ENCODE measurements at places on chromosomes 5 and 9.

DNA sequence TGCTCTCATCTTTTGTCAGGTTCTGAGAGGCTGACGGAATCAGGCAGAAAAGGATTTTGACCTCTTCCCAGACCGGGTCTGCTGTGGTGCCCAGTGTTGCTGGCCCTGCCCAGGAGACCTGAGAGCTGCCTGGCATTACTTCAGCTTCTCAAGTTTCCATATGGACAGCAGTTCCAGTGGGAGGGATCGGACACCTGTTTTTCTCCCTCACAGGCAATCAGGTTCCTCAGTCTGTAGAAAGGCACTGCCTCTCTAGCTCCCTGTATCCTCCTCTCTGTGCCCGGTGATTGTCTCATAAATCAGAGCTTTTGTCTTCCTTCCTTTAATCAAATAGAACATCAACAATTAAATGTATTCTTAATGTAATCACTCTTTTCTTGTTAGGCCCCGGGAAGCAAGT lies 198.7 kb downstream of the SEMA6A start:
- DNase-seq: no peak

DNA sequence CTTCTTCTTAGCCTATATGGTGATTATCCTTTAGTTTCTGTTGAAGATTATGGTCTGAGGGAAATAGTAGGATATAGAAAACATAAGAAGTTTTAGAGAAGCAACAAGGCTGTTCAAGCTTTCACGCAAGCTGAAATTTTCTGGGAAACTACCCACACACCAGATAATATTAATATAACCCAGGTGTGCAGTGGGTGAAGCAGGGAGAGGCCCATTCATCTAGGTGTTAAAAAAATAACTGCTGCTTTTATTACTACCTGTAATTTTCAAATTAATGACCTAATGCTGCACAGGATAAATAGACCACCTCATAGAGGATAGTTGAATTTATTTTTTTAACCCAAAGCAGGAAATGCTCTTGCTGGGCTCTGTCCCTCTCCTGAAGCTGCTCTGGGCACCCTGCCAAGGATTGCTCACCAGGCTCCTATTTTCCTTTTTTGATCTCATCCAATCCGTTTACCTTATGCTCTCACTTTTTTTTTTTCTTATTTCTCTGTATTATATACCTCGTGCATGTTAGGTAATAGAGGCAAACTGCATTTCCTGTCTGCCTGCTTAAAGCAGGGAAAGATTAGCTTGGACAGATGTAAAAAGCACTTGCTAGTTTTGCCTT lies 124.3 kb upstream of the SLC12A2 start:
- no peak for DNase-seq

- DNase-seq: peak; percentile 69
Observed at GRCh38 chr5:158382473-158382872, 523.5 kb upstream of the CLINT1 start.

DNA sequence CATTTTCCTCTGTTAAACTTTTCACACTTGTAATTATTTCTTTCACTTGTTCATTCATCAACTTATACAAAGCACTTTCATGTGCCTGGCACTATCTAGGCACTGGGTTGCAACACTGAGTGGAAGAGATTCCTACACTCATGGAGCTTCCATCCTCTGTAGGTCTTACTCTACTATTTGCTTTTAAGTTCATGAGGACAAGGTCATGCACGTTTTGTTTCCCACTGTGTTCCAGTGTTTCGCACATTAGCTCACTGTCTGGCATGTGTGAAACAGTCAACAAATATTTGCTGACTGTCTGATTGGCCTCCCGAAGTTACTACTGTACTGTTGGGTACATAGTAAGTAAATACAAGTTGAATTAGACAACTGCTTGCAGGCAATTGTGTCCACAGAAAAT lies 87.9 kb upstream of the IFNK start:
- no peak for DNase-seq

DNA sequence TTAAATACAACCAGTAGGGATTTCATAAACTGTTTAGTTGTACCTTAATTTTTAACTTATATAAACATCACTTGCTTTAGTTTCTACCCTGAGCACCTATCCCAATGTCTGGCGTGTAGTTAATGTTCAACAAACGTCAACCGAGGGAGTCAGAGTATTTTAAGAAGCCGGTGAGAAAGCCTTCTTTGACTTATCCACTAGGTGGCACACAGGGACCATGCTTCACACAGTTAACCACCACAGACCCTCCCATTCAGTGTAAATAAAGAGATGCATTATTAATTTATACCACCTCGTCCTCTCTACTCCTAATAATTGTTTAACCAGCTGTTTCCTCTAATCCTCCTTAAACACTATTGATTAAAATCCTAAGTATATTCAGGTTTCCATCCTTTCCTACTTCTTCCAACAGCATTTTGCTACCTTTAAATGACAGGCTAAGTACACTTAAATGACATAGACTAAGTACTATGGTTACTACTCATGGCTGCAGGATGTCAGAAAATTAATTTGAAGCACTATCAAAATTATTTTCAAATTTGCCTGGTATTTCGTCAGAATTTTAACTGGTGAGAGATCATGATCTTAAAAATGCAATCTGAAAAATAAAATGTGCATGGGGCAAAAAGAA lies 2.3 kb downstream of the HAPLN1 start:
- DNase-seq: peak; percentile 61

DNA sequence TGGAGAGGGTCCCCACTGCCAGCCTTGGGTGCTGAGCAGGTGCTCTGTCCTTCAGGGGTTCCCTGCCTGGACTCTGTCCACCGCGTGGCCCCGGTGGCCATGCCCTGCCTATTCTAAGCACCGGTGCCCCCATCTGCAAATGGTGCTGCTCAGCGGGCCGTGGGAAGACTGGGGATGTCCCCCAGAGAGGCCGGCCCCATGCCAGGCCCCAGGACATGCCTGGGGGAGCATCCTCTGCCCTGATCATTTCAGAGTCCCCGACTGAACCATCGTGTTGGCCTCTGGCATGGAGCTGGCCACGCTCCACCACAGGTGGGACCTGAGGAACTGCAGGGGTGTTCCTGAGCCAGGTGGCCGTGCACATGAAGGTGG lies 64.7 kb downstream of the RXRA start:
- no peak for DNase-seq

DNA sequence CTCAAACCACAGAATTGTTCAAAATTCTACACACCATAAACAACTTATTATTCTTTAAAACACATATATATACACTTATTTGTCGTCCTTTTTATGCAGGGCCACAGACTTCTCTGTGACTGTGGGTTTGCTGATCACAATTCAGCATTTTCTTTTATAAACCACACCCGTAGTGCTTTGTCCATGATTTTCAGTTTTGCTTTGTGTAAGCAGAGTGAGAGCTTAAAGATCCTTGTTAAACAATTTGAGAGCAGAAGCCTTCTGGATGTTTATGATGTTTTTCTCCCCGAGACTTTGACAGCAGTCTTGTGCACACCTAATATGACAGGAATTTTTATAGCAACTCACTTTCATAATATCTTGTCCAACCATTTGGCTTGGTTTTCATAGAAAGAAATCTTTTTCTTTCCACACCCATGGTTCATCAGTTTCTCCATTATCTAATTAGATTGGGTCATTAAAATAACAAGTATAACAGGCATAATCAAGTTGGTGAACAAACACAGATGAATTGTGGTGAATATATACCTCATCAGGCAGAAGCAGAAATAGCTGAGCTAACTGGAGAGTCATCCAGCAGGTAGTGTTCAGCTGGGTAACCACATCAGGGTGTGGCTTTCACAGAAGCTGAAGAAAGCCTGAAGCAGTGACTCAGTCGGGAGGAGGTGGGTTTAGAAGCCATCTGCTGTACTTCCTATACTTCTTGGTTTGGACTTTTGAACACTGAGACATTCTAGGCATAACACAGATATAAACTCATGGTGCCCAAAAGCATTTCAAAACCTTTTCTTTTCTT lies 232.8 kb downstream of the DOCK8 start:
- peak; percentile 87 for DNase-seq

DNA sequence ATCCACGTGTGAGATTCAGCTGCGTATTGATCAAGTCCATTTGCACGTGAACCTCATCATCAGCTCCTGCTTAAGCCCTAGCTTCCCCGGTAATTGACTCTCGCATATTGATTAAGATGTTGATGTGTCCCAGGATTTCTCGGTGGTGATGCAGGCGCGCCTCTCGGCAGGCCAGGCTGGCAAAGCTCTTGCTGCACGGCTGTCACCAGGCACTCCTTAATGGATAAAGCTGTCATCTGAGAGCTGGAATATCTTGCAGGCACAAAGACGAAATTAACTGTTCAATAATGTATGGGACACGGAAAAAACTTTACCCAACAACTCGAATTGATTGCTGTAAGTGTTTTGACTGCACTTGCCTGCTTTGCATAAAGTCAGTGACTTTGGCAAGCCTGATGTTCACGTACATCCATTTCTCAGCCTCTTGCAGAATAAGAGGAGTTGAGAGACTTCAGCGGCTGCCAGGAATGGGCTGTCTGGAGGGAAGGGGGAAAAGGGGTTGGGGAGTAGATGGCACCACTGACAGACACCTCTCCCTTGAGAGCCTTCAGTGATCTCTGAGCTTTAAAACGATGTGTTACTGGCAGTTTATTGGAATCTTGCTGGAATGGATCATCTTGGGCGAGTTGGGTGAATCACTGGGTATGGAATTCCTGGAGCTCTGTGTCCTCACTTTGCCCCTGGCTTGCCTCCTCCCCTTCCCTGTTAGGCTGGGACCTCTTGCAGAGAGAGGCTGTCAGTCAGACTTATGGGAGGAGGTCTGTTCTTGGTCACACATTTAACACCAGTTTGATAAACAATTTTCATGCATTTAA lies 650.3 kb downstream of the CCDC171 start:
- no peak for DNase-seq

- no peak for DNase-seq
Observed at GRCh38 chr5:134521841-134522240, 3.6 kb upstream of the JADE2 start.

- no peak for DNase-seq
Observed at GRCh38 chr9:37969130-37969529, 65.2 kb upstream of the SLC25A51 start.

- no peak for DNase-seq
Observed at GRCh38 chr9:72156586-72156985, 7.3 kb downstream of the GDA start.

DNA sequence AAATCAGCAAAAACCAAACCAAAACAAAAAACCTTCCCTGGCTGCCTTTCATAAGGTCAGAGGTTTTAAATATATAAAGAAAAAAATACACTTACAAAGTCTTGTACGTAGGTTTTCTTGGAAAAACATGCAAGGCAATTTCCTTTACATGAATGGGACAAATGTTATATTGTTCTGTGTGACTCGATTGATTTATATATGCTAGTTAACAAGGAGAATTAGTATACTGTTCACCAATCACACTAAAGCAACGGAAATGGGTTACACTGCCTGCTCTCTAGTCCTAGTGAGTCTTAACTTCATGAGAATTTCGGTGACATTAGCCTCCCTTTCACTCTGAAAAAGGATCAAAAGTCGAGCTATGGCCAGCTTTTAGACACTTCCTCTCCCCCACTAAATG lies 5.5 kb downstream of the GDF9 start:
- no peak for DNase-seq

DNA sequence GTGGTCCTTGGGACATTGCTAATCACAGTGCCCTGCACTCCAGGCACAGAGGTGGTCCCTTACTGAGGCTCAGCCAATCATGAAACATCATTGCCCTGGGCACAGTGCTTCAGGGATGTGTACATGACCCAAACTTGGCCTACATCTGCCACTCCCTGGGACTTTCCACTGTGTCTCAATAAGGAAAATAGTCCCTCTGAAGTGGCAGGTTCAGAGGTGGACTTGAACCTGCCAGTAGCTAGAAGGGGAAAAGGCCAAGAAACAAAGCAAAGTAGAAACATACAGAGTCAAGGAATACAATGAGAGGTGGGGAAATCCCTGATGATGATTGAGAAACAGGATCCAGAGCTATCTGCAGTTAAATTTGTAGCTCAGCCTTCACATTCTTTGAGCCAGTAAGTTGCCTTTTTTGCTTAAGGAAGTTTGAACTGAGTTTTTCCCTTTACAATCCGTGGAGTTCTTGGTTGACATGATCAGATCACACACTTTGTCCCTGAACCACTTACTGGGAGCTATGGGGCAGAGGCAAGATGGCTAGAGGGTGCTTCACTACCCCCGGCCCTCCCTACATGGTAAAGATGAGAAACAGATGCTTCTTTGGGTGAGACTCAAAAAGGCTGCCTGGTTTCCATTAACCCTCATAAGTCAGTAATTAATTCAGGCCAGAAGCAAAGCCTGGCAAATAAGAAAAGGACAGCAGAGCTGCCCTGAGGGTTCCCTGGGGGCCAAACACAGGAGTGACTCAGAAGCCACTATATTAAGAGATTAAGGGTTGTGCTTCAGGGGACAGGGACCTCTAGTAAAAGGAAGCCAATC lies 57.6 kb downstream of the SH3TC2 start:
- no peak for DNase-seq

GRCh38 chr5:31021181-31021624 lies 172.3 kb upstream of the CDH6 start:
- no peak for DNase-seq

DNA sequence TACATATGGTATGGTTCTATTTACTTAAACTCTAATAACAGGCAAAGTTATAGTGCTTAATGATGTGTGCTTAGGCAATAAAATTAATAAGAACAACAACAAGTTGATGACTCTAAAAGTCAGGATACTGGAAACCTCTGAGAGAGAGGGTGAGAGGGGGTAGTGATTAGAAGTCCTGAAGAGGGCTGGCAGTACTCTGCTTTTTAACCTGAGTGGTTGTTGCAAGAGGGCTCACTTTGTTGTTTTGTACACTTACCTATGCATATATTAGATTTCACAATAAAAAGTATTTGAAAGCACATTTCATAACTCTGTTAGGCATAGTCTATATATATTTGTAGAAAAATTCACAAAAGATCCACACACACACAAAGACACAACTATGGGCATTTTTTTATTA lies 21.4 kb upstream of the ELL2 start:
- no peak for DNase-seq

Measured in activated CD4-positive, alpha-beta T cell treated with anti-CD3 and anti-CD28 coated beads, Interleukin-2, amount 50 U/mL, for 16 hours (primary cell).